ENCODE measurements at places on chromosomes 1 and 21.
A peak's percentile ranks its signal among the peaks of the same experiment; 100 is the strongest.

- DNase-seq = no peak
Observed at GRCh38 chr1:169090308-169090899, 16.1 kb upstream of the ATP1B1 start.

DNA sequence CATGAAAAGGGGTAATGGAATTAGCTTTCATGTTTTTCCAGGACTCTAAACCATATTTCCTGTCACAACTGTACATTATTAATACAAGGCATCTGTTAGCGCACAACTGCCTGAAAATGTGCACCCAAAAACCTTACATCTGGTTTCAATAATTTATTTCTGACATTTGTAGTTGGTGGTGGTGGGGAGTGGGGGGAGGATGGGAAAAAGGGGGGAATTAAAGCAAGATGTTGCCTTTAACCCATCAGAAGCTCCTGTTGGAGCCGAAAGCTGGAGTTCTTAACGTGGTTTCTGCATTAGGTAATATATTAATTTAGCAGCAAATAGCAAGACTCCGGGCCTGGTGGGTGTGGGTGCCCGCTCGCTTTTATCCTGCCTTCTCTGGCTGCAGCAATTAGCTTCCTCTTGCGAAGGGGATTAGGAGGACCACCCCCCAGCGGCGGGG lies 36.9 kb upstream of the HHAT start:
- DNase-seq = no peak

- peak; percentile 32 for DNase-seq
Observed at GRCh38 chr21:42465008-42465802, 30.8 kb downstream of the RSPH1 start.

GRCh38 chr1:4694492-4694891 lies 40.1 kb downstream of the AJAP1 start:
- DNase-seq = no peak

DNA sequence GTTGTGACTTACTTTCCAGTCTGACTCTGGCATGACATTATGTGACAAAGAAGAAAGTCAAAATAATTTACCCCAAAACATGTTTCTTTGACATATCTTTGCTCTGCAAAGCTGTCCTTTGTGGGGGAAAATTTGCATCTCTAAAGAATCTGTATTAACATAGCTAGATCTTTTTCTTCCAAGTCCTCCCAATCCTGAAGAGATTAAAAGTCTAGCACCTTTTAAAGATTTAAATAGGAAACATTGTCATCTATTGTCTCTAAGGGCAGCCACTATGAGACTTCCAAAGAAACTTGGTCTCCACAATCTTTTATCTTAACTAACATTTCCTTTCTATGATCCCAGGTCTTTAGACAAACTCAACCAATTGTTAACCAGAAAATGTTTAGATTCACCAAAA lies 16.0 kb downstream of the LRRC3 start:
- no peak for DNase-seq

GRCh38 chr1:9401080-9401453 lies 108.4 kb downstream of the SPSB1 start:
- DNase-seq = no peak

GRCh38 chr1:186094172-186094571 lies 280.9 kb downstream of the TPR start:
- peak; percentile 51 for DNase-seq

DNA sequence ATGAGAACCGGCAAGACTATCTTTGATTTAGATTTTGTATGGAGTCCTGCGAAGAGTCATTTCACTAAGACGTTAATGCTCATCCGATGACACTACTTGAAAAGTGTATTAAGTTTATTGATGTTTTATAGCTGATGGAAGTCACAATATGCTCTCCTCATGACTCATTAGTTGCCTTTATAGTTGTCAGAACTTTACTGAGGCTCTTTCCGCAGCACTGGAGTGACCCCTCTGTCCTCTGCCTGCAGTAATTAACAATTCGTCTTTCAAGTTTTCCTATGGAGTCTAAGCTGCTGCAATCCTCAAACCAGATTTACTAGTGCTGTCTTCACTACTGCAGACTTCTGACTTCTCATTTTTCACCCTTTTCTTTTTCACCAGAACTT lies 853 bp downstream of the USP16 start:
- DNase-seq = no peak

GRCh38 chr1:54792686-54793282 lies 8.3 kb downstream of the TTC22 start:
- no peak for DNase-seq

DNA sequence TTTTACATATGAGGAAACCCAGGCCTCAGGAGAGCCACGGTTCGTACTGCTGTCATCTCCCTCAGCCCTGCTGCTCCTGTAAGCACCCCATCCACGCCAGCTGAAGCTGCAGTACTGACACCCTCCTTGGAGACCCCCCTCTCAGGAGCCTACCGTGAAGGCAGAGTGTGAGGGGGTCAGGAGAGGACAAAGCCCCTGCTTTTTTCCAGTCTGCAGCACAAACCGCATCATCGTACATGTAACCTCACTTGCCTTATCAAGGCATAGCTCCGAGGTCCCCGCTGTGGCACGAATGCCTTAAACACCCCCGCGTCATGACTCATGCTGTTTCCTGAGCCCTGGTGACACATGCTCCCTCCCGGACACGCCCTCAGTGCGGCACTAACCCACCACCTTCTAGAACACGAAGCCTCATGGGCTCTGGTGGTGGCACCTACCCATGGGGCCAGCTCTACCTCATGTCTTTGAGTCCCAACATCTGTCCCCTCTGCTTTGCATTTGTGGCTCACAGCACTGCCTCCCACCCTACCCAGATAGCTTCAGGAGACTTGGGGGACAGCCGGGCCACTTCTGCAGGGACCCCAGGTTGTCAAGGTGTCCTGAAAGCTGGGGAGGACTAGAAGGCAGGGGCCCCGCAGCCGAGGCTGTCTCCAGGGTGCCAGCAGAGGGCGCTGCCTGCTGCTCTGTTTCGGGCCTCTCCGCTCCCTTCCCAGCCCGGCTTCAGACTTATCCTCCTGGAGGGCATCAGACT lies 4.9 kb downstream of the SH3BGRL3 start:
- DNase-seq = peak; percentile 91

- DNase-seq = no peak
Observed at GRCh38 chr21:15206514-15206913, 141.7 kb upstream of the NRIP1 start.

- DNase-seq = no peak
Observed at GRCh38 chr1:192401825-192402224, 85.0 kb downstream of the RGS21 start.

- no peak for DNase-seq
Observed at GRCh38 chr1:15439325-15439724, 1.1 kb downstream of the CTRC start.

GRCh38 chr1:207021876-207022596 lies 10.5 kb downstream of the C1orf116 start:
- DNase-seq = no peak

DNA sequence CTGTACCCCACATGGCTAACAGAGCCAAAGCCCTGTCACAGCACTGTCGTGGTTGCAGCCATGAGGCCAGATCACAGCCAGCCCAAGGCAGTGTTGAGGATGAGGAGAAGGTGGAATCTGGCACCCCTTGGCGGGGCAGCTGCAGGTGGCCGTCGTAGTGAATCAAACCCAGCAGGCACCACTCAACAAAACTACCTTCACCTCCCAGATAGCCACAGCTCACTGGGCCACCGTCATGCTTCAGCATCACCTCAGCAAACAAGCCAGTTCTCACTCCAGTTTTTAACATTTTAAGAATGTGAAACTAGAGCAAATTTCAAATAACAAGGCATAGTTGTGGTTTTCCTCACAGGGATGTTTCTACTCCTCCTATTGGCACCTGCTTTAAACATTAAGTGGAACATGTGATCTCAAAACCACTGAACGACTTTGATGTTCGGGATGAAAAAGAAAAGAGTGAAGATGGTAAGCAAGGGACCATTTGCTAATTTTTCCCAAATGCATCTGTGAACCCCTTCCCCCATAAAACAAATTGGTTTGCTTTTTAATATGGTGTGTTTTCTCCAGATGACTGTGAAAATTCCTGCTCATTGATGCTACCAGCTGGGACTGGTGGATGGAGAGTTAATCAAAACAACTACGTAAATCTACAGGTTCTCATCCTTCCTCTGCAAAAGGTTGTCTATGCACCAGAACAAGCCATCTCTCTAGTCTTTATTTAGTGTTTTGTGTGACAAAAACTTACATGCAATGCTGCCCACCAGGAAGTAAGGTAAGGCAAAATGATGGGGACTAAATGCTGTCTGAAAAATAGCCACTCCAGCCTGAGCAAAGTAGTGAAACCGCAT lies 45.5 kb downstream of the TOR1AIP2 start:
- DNase-seq = no peak

- DNase-seq = no peak
Observed at GRCh38 chr1:111594306-111594693, 25.3 kb upstream of the RAP1A start.

DNA sequence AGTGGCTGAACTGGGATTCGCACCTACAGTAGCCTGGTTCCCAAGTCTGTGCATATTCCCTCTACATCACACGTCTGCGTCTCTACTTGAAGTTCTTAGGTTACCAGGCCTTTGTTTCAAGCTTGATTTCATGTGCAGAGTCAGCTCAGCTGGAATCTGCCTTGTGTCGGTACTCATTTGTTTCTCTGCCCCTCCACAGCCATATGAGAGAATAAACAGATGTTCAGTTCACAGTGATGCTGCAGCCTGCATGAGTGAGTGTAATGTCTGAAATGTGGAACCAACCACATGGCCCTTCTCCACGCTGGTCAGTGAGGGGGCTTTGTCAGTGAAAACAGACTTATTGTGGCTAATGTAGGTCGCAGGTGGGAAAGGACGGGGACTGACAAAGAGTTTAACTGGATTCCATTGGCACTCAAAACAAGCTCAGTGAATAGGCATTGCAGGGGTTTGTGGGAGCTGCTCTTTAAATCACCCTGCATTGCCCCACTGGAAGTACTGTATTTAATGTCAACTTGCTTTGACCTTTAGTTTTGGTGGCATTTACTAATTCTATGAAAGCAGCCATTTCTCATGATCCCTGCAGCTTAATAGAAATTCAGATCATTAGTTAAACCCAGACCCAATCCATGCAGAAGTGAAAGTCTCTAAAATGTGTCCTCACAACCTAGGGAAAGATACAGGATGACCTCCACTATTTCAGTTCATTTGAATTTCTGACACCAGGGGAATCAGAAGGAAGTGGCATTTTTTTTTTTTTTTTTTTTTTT lies 136.4 kb upstream of the FAM78B start:
- DNase-seq = no peak

DNA sequence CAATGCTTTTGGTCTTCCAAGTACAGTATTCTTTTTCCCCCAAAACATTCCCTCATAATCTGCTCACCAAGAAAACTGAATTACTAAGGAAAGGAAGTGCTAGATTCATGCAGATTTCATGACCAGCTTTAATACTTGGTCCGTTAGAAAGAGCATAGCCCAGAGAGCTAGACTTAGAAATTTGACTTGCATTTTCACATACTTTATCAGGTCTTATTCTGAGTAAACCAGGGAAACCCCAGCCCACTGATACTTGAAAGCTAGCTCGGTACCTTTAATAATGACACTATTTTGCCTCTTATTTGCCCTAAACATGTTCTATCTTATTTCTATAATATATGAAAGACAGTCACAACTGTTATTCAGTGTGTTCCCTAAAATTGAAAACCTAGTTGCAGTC lies 204.5 kb downstream of the TTLL7 start:
- no peak for DNase-seq

- DNase-seq = no peak
Observed at GRCh38 chr1:181969902-181970301, 91.6 kb downstream of the ZNF648 start.

DNA sequence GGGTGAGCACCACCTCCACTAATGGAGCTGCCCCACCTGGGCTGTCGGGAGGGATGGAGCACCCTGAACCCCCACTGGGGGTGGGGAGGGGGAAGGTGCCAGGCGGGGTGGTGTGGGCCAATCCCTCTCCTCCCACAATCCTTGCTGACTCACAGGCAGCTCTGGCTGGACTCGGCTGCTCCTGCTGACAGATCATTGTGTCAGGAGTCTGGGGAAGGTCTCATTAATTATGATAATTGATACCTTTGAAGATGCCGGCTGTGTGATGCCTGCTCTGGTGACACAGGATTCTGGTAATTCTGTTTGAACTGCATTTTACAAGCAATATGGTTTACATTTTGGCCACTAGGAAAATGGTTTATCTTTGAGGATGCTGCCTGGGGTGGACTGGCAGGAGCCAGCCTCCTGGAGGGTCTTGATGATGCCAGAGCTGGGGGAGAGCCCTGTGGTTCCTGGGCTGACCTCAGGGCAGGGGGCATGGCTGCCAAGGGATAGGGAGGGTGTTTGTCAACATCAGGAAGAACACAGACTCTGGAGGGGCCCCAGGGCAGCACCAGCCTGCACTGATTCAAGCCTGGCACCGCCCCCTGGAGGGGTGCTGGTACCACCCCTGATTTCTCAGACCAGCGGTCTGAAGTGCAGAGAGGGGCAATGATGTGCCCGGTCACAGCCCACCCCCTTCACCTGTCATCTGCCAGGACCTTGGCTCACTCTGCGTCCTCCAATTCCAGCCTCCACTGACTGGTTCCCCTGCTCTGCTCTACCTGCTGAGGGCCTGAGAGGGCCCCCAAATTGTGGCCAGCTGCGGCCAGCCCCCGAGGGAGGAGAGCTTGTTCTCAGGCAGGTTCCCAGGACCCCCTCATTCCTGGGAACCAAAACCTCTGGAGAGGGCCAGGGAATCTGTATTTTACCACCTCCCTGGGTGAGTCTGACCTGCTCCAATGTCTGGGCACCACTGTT lies 338.8 kb downstream of the MATN1 start:
- no peak for DNase-seq

DNA sequence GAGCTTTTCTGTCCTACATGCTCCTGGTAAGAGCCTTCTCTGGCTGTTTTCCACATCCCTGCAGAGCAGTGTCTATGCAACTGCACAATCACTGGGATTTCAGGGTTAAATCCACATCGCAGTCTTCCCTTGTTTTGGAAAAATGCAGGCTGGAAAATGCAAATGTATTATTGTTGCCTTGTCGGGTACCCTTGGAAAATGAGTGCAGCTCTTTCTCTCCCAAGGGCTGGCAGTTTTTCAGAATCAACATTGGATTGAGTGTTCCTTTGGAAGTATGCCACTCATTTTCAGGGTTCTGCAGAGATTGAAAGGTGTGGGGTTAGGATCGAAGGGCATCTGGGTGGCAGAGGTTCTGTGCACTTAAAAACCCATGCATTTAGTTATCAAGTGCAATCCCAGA lies 3.2 kb downstream of the NOS1AP start:
- DNase-seq = no peak

- no peak for DNase-seq
Observed at GRCh38 chr1:245345191-245345884, 190.6 kb downstream of the KIF26B start.

- DNase-seq = no peak
Observed at GRCh38 chr1:48616710-48617109, 144.7 kb upstream of the SPATA6 start.

- DNase-seq = no peak
Observed at GRCh38 chr1:182193908-182194550, 132.5 kb upstream of the ZNF648 start.

DNA sequence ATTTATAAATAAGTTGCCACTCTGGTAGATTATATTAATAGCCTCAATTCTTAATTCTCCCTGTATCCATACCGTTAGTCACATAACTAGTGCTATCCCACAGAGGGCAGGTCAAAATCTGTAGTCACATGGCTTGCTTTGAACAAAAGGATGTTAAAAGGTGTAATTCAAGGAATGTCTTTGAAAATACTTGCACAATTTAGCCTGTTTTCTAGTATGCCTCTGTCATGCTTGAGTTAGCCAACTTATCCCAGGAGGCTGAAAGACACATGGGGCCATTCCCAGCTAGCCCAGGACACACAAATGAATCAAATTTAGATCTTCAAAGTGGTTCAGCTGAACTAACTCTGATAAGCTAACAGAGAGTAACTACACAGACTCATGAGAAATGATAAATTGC lies 758.5 kb upstream of the NEGR1 start:
- DNase-seq = no peak

All from non-pigmented ciliary epithelial cell (primary cell).